ENCODE measurements at places on chromosomes 5 and 9.

DNA sequence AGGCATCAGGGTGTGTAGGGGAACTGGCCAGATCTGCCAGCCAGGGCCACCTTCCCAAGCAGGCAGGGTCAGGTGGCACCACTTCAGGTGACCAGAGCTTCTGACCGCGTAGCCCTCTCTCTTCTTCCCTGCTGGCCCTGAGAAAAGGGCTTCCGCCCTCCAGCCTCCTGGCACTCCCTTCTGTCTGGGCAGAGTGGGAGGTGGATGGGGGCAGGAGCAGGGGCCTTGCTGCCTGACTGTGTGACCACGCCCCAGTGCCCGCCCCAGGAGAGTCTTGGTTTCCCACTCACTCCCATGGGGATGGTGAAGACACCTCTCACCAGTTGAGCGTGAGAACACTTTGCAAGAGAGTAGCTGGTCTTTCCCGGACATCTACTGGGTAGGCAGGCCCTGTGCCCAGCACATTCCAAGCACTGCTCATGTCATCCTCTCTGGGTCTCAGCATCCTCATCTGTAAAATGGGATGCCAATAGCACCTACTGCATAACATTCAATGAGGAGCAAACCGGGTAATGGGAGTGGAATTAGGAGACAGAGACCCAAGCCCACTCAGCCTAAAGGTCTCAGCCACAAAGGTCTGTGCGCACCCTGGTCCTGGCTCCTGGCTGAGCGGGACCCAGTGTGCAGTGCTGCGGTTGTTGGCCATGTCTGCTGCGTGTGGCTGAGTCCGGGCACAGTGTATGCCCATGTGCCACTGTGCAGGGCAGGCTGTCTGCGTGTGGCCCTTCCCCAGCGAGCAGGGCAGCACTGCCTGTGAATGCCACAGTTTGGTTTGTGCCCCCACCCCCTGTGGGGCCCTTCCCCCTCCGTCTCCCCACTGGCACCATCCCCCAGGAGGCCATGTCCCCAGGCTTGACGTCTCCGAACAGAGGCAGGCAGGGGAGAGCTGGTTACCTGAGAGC, 179.1 kb upstream of the IER5L start:
- no peak for DNase-seq

DNA sequence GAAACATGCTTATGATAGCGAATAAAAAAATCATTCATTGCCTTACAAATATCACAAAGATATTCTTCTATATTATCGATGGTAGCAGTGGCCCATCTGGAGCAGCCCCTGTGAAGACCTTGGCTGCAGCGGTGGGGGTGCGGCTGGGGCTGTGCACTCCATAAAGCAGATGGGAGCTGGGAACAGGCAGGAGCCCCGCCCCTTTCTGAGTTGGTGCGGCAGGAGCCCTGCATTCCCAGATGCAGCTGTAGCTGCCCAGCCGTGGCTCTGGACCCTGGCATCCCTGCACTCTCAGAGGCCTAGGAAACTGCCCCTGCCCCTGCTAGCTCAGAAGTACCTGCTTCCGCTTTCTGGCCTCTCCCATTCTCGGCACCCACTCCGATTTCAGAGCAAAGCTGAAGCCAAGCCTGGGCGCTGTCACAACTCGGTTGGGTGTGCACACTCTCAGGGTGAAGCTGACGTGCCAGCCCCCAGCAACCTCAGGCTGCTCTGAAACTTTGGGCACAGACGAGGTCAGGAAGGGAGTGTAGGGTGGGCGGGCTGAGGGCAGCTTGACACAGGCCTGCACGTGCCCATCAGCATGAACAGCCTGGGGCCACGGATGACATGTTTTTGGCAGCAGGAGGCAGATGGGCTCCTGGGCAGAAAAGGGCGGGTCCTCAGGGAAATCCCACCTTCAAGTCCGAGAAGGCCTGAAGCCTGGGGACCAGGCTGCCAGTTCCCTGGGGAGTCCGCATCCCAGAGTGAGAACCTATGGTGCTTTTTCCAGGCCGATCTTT, 1440.8 kb upstream of the ACO1 start:
- DNase-seq: no peak

GRCh38 chr9:15139469-15139868, 167.5 kb downstream of the TTC39B start:
- no peak for DNase-seq

GRCh38 chr5:127849891-127850290, 146.7 kb downstream of the CCDC192 start:
- no peak for DNase-seq

- no peak for DNase-seq
Measured at GRCh38 chr5:160310552-160311295, 1.6 kb downstream of the CCNJL start.

DNA sequence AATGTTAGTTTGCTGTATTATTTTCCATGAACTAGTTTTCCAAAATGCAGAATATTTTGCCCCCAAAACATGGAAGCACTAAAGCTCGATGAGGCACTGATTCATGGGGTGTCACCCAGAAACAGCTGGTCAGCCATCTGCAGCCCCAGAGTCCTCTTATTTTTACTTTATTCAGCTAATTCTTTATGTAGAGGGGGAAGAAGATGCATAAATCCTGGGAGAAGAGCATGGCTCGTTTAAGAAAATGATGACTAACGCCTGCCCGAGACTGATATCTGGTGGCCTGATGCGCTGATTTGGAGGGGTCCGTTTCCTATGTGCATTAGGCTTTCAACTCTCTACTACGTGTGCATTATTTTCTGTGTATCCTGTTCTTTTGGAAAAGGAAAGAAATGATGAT, 390.3 kb upstream of the MEF2C start:
- DNase-seq: no peak

DNA sequence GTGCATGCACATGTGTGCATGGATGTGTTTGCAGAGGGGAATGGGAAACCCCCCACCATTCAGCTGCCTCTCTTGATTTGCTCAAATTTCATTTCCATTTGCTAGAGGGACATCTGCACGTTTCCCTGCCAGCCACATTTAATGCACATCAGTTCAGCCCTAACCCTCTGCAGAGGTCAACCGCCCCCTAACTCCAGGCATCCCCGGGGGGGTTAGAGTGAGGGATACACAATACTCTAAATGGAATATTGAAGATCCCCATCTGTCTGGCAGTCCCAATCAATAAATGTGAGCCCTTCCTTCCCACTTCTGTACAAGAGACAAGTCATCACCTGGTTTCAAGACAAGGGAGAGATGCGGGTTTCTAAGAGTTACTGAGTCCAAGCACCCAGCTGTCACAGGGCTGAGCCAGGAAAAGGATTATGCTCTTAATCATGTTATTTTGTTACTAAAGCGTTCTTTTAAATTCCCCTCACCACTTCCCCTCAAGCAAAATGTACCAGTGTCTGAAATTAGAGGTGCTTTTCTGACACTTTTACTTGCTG, 134.1 kb downstream of the SEMA6A start:
- DNase-seq: no peak

DNA sequence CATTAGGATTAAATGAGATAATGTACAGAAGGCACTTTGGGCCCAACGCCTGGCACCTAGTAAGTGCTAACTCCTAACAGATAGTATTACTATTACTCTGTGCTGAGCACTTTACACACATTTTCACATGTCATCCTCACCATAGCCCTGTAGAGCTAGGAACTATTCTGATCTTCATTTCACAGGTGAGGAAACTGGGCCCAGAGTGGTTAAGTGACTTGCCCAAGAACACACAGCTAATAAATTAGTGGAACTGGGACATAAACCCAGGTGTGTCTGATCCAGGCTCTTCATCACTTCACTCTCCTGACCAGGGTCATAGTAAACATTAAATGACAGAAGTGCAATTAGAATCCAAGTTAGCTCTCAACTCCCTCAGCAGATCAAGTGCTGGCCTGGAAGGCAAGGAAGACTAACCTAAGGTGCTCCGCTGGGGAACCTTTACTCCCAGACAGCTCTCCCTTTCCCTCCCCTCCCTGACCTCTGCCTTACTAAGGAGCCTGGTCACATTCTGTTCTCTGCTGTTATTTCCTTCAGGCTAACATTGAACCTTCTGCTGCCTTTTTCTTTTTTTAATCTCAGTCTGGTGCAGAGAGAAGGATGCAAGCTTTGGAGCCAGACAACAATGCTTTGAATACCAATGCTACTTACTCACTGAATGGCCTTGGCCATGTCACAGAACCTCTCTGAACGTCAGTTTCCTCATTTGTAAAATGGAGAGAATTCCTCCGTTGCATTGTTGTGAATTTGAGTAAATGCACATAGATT, 4.1 kb upstream of the ADRA1B start:
- no peak for DNase-seq

DNA sequence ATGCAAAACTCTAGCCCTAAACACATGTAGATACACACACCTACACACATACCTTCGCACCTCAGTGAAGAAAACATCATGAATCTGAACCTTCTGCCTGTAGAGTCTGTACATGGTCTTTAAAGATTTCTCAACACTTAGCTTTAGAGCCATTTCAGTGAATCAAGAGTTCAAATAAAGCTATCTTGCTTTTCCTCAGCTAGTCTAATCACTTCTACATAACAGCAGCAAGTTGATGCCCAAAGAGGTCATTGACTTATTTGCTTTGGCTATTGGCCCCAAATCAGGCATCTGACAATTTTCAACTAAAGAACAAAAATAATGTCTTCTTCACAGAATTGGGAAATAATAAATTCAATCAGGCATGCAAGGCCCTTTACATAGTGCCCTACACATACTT, 127.9 kb upstream of the SGCD start:
- DNase-seq: no peak

DNA sequence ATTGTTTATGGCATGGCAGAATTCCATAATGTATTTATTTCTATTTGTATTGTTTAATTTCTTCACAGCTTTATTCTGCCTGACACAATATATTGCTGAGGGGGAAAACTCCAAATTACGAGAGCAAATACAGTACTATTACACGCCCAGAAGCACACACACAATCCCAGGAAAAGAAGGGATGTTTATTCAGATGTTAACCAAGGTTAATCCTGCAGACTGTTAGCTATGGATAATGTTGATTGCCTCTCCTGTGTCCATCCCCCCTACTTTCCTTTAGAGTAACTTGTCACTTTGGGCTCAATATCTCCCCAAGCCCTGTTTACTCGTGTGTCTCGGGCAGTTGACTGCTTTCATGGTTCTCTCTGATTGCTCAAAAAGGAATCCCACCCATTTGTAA, 84.2 kb upstream of the ERCC6L2 start:
- DNase-seq: no peak

- no peak for DNase-seq
Measured at GRCh38 chr5:174834081-174834480, 109.7 kb downstream of the MSX2 start.

GRCh38 chr5:76256116-76256889, 146.8 kb upstream of the IQGAP2 start:
- DNase-seq: peak; percentile 45

DNA sequence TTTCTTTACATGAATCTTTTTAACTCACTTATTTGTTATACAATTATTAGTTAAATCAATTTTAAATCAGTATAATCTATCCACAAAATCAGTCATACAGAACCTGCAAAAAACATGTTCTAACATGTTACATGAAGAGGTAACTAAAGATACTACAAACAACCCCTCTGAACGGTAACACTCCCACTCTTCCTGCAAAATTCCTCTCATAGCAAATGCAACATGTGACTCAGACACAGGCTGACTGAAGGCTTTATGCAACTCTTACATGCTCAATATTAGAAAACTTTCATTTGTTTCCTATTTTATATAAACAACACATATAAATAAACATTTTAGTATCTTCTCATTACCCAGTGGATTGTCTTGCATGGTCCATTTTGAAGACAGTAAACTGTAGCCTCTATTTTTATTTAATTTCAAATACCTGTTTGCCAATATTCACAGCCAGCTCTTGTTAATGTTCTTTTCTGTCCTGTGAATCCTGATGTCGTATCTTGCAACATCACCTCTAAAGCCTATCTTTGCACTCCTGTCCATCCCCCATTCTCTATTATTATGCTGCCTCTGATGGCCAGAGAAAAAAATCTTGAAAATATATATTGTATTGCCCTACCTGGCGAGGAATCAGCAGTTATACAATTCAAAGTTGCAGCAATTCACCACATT, 100.5 kb upstream of the CCDC152 start:
- no peak for DNase-seq

DNA sequence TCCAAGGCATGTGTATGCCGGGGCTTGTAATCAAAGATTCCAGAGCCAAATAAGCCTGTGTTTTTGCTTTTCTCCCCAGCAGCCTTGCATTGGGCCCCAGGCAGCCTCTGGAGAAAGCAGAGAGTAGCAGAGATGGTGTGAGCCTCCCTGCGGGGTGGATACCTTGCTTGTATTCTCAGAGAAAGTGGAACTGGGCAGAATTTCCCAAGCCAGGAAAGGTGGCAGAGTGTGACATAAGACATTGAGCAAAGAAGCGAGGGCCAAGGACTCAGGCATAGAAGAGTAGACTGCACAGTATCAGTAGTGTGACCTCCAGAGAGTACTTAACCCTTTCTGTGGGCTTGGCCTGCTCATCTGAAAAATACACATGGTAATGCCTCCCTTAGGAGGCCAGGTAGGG, 1.6 kb upstream of the GSN start:
- DNase-seq: no peak

DNA sequence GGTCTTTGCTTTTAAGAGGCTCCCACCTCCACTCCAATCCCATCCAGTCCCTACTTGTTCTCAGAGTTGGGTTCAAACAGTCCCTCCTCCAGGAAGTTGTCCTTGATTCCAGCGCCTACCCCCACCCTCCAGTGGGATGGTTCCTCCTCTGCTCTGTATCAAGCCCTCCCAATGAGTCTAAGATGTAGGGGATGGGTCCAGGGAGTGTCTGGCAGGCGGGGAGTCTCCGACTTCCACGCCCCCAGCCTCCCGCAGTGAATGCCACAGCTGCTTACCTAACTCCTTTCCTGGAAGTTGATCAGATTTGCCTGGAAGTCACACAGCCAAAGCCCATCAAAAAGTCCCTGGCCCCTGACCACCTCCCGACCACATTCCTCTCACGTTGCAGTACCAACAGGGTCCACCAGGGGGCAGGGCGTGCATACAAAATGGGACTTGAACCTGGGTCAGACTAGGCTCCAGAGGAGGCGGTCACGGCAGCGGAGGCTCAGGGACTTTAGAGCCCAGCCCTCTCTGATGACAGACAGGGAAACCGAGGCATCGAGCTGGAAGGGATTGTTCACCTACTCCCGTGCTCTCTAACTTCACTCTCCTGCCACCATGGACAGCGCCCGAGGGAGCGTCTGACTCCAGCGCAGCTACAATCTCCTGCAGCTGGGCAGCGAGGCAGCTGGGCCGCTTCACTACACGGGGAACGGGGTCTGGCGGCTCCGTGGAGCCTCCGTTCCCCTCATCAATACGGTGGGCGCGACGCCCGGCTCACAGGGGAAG, 25.0 kb upstream of the TDRD7 start:
- peak; percentile 57 for DNase-seq

DNA sequence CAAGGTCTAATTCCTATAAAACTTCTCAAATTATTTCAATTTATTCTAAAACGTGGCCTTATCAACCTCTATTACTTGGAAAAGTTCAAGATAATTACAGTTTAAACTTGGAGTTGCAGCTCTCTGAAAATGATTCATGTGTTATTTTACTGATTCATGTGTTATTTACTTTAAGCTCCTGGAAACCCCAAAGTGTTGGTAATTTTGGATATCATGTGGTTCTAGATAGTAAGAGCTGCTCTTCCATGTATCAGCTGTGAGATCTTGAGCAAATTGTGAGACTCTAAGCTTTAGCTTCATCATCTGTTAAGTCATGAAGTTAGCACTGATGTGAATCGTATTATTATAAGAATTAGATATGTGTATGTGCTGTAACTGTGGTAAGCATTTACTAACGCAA, 749.2 kb downstream of the TLE4 start:
- DNase-seq: no peak
